ENCODE measurements at places on chromosomes 1 and 21.

DNA sequence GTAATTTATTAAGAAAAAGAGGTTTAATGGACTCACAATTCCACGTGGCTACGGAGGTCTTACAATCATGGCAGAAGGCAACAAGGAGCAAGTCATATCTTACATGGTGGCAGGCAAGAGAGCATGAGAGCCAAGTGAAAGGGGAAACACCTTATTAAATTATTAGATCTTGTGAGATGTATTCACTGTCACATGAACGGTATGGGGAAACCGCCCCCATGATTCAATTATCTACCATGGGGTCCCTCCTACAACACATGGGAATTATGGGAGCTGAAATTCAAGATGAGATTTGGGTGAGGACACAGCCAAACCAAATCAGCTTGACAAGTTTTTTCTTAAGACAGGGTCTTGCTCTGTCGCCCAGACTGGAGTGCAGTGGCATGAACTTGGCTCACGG, 14.3 kb downstream of the DAP3 start:
- no peak for DNase-seq

DNA sequence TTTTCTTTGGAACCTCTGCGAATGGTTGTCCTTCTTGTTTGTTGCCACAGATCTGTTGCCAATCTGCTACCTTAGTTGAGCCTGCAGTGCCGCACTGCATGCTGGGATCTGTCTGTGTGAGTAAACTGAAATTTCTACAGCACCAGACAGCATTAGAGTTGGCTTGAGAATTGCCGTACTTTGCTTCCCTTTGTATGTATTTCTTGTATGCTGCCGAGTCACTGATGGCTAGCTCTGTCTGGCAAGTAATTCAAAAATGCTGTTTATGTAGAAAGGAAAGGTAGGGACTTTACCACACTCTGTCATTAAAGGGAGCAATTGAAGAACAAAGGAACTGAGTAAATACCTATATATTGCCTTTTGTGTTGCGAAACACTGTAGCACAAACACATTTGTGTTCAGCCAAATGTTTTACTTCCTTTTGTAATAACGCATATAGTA, 857.4 kb downstream of the USP25 start:
- peak; percentile 1 for DNase-seq

- DNase-seq, result no peak
These were observed 233.9 kb downstream of the PTBP2 start for GRCh38 chr1:96955307-96956012.

DNA sequence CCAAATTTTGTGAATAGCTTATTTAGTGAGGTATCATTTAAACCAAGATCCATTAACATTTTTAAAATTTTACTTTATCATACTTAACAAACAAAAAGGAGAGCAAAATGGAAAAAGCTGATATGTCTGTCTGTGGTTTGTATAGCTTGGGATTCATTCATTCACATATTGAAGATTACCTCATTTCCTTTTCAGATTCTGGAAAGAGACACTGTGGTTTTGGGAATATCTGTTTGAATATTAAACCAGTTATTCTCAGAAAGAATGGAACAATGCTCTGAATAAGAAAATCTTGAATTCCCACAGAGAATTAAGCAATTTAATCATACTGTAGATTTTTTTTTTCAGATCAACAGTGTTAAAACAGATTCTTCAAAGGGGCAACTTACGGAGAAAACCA, 93.8 kb upstream of the PRDX6 start:
- no peak for DNase-seq

DNA sequence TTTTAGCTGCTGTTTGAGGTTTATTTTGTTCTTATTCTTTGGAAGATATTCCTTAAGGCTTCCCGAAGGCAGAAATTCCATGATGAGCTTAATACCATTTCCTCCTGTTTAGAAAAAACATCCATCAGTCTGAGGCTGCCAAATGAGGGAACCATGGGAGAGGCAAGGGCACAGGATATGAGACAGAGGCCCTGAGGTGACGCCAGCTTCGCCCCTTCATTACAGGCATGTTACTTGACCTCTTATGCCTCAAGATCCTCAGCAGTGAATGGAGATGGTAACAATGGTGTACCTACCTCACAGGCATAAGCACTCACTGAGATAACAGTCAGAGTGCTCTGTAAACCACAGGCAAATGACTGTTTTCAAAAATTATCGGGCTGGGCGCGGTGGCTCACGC, 93.6 kb downstream of the RAVER2 start:
- DNase-seq, result no peak

DNA sequence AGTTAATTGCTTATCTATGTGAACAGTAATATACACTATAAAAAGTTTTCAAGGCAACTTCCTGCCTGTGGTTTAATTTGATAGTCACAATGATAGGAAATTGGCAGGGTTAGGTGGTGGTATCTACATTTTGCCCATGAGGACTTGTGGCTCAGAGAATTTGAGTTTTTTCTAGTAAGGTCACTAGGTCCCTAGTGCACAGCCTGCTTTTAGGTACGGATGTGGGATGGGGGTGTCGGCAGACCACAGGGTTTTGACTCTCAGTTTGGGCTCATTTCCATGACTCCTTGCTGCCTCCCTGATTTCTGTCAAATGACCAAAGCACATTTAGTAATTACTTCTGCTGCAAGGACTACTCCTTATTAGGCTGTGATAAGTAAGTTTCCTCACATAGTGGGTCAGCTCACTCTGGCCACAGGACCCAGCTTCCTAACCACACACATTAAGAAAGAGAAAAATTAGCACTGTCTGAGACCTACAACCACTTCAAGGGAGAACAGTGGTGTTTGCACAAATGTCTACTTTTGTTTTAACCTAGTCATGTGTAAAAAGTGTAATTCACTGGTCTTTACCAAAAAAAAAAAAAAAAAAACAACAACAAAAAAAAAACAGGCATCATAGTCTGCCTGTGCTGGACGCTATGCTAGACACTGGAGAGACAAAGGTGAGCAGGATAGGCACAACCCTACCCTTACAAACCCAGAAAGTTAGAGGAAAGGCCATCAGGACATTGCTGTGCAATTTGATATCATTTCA, 43.7 kb downstream of the MRPL39 start:
- DNase-seq, result peak; percentile 81

- no peak for DNase-seq
These were observed 24.6 kb upstream of the PLXNA2 start for GRCh38 chr1:208268541-208269337.

- no peak for DNase-seq
These were observed 174.0 kb downstream of the CRB1 start for GRCh38 chr1:197441999-197442414.

GRCh38 chr1:158019171-158019868, 25.9 kb downstream of the KIRREL1 start:
- DNase-seq, result no peak

DNA sequence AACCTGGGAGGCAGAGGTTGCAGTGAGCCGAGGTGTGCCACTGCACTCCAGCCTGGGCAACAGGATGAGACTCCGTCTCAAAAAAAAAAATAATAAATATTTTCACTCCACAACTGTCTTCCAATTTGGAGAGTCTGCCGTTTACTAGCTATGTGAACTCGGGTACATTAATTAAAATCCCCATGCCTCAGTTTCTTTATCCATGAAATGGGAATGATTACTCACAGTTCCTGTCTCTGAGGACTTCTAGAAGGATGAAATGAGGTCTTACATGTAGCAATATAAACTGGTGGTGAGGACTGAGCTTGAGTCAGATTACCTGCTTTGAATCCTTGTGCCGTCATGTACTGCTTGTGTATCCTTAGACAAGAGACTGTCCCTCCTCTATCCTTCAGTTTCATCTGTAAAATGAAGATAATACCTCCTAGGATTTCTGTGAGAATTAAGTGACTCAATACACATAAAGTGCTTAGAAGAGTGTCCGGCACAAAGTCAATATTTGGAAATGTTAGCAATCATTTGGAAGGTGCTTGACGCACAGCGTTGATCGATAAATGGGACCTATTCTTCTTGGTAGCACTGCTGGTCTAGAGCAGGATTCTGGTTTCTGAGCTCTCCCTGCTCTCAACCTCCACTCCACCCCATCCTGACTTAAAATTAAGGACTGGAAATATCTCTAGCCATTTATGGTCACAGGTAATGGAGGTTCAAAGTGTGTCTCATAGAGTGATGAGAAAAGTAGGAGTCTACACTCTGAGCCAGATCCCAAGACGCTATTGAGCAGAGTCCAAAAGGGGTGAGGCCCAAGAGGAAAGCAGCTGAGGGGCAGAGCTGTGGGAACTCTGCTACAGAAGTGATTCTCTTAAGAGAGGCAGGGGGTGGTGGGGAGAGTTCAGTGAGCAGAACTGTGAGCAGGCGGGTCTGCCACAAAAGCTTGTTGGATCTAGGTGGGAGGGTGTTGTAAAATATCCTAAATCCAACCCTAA, 11.6 kb upstream of the DDI2 start:
- no peak for DNase-seq

GRCh38 chr1:223670458-223671159, 5.1 kb upstream of the CAPN8 start:
- no peak for DNase-seq

DNA sequence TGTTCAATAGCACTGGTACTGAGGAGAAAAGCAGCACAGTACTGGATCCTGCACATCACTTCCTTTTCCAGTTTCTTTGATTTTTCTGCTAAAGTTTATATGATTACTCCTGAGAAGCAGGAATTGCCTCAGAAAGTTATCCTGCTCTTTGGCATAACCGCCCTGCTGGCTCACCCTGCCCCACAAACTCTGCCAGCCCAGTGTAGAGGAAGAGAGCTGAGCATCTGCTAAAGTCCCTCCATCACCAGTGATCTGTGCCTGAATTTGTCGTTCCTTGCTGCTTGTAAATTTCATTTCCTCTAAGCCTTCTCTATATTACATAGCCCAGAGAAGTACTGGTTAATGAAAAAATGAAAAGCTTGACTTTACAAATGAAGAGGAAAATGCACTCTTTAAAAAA, 87.0 kb upstream of the C1orf21 start:
- no peak for DNase-seq

DNA sequence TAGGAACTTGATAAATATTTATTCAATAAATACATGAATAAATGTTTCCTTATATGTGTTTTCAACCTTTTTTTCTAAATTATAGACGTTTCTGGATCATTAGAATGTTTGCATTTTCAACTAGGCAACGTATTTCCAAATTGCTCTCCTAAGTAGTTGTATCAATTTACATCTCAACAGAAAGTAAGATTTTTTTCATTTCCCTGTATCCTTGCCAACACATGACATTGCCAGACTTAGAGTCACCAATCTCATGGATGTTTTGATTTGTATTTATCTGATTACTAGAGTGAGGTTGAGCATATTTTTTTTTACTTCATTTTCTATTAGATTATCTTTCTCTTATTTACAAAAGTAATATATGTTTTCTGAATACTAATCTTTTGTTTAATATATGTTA, 22.2 kb upstream of the SMG7 start:
- no peak for DNase-seq

DNA sequence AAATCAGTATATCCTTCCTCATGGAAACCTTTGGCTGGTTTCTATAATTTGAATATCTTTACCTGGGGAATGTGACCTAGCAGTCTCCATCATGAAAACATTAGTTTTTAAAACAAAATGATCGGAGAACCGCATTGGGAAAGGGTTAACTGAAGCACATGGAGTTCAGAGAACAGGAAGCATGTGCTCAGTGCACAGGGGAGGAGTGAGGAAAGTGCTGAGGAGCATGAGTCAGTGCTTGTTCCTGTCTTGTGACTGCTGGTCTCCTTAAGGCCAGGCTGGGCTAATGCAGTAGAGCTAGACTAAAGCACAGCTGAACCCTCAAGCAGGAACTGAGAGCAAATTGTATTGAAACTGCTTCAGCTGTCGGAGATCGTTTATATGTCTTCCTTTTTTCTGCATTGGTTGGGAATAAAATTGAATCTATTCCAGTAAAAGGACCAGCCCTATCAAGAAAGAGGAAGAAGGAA, 5.8 kb downstream of the IFI16 start:
- peak; percentile 99 for DNase-seq

DNA sequence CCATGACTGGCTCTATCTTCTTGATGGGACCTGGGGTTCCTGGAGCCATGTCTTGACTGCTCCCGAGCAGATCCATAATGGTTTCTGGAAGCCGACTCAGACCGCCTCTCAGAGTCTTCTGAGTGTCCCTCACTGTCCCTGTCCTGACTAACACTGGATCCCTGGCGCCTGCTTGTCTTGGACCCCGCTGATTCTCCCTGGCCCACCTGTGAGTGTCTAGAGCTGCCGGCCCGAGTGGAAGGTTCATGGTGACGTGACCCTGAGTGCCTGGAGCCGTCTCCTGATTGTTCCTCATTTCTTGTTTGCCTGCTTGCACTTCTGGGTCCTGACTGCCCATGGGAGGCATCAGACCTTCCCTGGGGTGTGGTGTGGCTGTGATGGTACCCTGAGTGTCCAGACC, 15.1 kb downstream of the FLG start:
- DNase-seq, result no peak

DNA sequence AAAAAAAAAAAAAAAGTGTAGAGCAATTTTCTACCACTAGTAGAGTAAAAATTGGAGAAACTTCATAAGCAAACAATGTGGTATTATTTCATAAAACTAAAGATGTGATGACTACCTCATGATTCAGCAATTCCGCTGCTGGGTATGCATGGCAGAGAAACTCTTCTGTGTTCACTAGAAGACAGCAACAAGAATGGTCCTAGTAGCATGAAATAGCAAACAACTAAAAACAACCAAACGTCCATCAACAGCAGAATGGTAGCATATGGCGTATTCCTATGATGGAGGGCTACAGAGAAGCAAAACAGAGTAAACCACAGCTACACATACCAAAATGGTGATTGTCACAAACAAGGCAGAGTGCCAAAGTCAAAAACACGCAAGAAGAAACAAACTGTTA, 18.9 kb downstream of the HTR1D start:
- no peak for DNase-seq

- no peak for DNase-seq
These were observed 69.0 kb downstream of the HFM1 start for GRCh38 chr1:91335603-91336002.

DNA sequence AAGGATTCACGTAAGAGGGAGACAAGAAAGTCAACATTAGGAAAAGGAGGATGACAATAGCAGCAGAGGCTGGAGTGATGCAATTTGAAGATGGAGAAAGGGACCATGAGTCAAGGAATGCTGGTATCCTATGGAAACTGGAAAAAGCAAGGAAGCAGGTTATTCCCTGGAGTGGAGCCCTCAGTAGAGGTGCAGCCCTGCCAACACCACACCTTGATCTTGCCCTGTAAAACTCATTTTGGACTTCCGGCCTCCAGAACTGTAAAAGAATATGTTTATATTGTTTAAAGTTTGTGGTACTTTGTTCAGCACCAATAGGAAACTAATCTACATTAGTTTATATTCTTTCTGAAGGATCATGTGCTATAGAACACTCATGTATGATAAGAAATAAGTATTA, 19.6 kb upstream of the CLDN17 start:
- no peak for DNase-seq

DNA sequence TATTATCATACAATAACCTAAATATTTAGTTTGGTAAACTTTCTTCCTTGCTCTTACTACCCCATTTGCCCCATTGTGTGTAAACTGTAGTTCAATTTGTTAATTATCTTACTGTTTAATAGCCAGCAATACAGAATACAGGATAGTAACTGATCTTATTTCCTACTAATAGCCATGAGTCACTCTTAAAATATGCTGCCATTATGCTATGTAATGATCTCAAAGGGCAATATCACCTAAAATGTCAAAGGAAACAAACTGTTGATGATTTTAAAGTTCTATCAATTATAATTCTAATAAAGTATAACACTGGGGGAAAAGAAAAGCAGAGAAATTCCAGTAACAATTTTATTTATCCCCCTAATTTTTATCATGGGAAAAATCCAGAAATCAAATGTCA, 4.3 kb downstream of the SLC30A1 start:
- DNase-seq, result no peak

GRCh38 chr1:207863893-207864535, 46.9 kb downstream of the CD34 start:
- peak; percentile 70 for DNase-seq

GRCh38 chr1:8204826-8205225, 113.1 kb upstream of the SLC45A1 start:
- no peak for DNase-seq
